ENCODE measurements at places on chromosomes 16 and 17. TPM values are rescaled to one million over a fixed set of nuclear protein-coding genes. Genes with fewer than 3 reads are reported as not detected.

GRCh38 chr16:88403794-88404581 is 21.2 kb downstream of the ZNF469 start:
- no peak for DNase-seq

- DNase-seq, result no peak
Observed at GRCh38 chr16:1895949-1896675, 22.1 kb downstream of the HS3ST6 start.

DNA sequence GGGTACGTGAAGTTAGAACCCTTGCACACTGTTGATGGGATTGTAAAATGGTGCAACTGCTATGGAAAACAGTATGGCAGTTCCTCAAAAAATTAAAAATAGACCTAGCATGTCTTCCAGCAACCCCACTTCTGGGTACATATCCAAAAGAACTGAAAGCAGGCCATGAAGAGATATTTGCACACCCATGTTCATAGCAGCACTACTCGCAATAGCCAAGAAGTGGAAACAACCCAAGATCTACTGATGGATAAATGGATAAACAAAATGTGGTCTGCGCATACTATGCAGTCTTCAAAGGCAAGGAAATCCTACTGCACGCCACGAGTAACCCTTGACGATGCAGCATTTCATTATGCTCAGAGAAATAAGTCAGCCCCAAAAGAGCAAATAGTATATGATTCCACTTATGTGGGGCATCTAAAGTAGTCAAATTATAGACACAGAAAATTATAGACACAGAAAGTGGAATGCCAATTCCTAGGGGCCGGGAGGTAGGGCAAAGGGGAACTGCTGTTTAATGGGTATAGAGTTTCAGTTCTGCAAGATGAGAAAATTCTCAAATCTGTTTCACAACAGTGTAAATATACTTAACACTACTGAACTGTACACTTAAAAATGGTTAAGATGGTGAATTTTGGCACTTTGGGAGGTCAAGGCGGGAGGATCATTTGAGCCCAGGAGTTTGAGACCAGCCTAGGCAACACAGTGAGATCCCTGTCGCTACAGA is 17.2 kb downstream of the CORO7 start:
- DNase-seq, result no peak

DNA sequence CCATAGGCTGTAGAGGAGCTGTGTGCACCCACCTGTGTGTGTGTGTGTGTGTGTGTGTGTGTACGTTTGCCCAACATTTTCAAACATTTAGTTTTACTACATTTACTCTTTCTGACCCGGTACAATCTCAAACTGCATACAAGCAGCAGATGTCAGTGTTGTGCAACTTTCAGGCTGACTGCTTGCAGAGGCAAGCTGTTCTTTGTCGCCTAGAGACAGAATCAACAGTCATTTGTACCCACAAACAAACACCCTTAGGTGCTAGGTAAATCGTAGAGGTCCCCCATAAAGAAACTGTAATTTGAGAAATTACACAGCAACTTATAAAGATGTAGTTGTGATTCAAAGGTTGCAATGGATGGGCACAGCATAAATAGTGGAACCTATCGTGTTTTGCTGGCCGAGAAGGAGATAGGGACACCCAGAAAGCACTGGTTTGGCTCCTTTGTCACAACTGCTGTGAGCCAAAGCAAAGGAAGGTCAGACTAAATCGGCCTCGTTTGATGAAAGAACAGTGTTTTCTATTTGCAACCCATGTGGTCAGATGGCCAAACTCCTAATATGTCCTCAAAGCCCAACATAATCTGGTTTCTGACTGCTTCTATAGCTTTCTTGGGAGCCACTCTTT is 478.4 kb downstream of the TOX3 start:
- no peak for DNase-seq

DNA sequence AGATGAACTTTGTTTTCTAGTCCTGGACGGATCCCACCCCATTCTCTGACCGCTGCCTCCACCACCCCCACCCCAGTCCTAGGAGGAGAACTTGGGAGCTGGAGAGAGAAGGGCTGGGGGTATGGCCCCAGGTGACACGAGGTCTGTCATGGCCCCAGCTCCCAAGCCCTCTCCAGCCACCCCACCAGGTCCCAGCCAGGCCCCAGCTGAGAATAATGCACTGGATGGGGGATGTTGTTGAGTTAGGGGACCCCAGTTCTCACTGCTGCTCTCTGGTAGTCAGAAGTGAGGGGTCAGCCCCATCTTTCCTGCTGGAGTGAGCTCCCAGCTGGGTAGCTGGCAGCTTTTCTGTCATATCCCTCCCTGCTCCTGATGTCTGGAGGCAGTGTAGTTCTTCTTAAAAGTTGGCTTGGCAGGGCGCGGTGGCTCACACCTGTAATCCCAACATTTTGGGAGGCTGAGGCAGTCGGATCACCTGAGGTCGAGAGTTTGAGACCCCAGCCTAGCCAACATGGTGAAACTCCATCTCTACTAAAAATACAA is 4.6 kb upstream of the COL1A1 start:
- no peak for DNase-seq

DNA sequence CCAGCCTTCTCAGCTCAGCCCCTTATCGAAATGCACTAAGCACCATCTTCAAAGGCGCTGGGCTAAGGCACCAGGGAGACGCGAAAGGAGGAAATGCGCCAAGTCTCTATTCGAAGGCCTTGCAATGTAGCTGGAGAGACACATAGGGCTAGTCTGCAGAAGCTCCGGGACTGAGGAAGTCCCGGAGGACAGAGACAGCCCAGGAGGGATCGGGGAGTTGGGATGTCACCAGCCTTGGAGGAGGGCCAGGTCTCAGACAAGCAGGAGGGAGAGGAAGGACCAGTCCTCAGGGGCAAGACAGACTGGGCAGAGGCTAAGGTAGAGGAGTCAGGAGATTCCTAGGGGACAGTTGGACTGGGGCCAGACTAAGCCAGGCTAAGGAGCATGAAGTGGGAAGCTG is 8.5 kb downstream of the C17orf100 start:
- DNase-seq, result no peak

- no peak for DNase-seq
Observed at GRCh38 chr17:6947745-6948144, 48.1 kb upstream of the ALOX12 start.

DNA sequence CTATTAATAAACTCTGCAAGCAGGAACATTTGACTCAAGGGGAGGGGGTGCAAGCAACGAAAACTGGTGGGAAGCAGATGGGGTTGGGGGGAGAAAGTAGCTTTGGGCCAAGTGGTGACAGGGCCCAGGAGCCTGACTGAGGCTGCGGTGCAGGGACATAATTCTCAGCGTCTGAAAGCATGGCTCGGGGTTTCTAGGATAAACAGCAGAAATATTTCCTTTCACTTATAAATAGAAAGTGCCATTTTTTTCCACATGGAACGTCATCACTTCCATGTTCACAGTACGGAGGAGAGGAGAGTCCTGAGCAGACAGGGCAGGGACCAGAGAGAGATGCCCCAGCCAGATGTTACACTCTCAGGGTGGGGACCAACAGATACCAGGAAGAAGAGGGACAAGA is 197.1 kb downstream of the ZFHX3 start:
- no peak for DNase-seq

Gene HNF1B
- 0.14 TPM for total RNA-seq

Gene TBC1D3K
- not detected for total RNA-seq

Gene HSPB9
- not detected for total RNA-seq

Gene DPEP3
- total RNA-seq, result 0.19 TPM

Data from activated naive CD4-positive, alpha-beta T cell treated with anti-CD3 and anti-CD28 coated beads, Interleukin-2, amount 50 U/mL, for 72 hours (primary cell).